Activated CD8-positive, alpha-beta memory T cell treated with anti-CD3 and anti-CD28 coated beads for 1 hour (primary cell): ENCODE measurements at places on chromosomes 4 and X.

DNA sequence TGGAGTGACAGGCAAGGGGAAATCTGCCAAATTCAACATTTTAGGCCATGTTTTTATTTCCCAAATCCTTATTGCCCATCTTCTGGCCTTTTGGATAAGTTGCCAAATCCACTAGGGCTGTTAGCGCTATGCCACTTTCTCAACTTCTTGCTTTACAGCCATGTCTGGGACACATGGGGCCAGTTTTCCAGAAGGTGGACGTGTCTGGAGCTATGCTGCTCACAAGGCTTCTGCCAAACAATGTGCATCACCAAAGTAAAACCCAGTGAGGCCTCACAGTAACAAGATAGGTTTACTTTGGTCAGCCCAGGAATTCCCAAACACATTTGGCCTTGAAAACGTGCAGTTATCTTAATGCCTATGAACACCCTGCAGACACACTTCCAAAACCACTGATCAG, 142.9 kb downstream of the MID1 start:
- DNase-seq = no peak

GRCh38 chr4:140136509-140136908, 17.5 kb downstream of the MAML3 start:
- DNase-seq = no peak

DNA sequence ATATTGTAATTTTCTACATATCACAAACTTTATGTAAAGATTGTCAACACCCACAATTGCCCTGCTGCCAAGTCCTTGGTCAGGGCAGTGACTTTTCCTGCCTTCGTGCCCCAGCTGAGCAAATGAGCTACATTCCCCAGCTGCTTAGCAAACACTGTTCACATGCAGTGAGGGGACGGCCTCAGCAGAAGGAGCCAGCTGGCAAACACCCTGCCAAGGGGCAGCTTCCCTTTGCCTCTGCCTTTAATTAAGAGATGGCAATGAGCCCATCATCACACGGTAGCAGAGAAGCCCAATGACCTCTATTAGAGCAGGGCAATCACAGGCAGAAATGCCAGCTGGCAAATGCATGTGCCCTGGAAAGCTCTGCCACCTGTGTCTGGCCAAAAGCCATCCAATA, 253.4 kb downstream of the EPHA5 start:
- DNase-seq = no peak

- no peak for DNase-seq
These were observed 673.3 kb downstream of the GALNTL6 start for GRCh38 chr4:172486531-172486930.

DNA sequence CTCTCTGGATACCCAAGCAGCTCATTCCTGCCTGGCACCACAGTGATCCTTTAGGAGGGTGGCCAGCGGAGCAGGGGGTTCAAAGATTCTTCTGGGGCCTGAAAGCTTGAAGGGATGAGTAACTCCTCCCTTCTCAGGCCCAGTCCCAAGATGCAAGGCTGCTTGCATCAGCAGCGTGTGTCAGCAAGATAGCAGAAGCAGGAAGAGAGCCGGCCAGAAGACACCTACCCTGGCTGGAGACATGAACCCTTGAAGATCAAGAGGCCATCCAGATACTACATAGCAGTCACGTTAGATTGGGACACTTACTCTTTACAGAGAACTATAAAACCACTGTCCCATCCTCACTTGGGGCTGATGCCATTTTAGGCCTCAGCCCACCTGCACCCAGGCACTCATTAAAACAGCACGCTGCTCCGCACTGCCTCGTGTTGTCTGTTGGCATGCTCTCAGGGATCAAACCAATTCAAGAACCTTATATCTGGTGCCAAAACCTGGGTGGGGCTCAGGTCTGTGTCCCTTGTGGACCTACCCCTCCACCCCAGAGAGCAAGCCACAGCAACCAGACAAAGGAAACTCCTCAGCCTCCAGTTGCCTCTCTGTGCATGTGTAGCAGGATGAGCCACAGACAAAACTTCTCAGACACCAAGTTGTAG, 6.5 kb downstream of the UGT2B17 start:
- no peak for DNase-seq

GRCh38 chr4:10460313-10461047, 3.3 kb upstream of the ZNF518B start:
- no peak for DNase-seq

DNA sequence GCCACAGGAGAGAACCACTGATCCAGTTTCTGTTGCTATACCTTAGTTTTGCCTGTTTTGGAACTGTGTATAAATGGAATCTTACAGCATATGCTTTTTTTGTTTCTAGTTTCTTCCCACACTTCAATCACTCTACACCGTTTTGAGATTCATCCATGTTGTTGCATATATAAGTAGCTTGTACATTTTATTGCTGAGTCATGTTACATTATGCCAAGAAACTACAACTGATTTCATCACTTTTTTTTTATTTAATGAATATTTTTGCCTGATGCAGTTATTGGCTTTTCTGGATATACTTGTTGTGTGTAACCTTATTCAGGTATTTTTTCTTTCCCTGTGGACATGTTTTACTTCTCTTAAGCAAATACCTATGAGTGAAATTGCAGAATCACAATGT, 1135.9 kb downstream of the RAPGEF2 start:
- DNase-seq = no peak

DNA sequence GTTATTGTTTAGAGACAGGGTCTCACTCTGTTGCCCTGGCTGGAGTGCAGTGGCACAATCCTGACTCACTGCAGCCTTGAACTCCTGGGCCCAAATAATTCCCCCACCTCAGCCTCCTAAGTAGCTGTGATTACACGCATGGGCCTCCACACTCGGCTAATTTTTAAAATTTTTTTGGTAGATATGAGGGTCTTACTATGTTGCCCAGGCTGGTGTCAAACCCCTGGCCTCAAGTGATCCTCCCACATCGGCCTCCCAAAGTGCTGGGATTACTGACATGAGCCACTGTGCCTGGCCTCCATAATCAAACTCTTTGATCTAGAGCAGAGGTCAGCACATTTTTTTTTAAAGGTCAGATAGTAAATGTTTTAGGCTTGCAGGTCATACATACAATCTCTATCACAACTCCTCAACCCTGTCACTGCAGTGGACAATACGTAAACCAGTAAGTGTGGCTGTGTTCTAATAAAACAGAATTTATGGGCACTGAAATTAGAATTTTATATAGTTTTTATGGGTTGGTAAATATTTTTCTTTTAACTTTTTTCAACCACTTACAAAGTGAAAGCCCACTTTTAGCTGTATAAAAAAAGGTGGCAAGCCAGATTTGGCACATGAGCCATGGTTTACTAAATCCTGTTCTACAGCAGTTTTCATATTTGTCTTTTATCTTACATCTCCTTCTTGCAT, 105.1 kb upstream of the RAPGEF2 start:
- no peak for DNase-seq

DNA sequence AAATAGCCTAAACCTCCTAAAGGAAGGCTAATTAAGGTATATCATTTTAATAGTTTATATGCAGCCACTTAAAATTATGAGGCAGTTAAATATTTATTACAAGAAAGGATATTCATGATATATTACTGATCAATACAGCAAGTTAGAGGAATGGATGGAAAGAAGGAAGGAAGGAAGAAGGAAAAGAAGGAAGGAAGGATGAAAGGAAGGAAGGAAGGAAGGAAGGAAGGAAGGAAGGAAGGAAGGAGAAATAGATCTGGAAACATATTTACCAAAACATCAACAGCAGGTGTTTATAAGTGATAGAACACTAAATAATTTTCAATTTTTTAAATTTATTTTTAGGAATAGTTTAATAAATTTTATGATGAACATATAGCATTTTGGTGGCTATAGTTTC, 17.5 kb downstream of the SLC7A11 start:
- no peak for DNase-seq

- DNase-seq = no peak
These were observed 48.6 kb upstream of the ERVMER34-1 start for GRCh38 chr4:52799813-52800212.

DNA sequence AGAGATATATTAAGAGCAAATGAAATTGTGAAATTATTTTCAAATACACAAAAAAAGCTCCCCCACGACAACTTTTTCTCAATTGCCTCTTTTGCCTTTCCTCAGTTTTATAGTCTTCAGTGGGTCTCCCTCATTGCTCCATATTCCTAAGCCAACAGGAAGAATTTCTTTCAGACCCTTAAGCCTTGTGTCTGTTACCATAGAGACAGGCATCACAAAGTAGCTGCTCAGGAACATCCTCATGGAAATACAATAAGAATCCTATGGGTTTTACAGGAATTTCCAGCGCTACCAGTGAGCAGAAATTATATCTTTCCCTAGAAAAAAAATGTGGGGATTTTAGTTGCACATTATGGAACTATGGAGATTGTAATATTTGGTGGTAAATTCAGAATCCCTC, 121.9 kb upstream of the DMD start:
- DNase-seq = no peak

- DNase-seq = no peak
These were observed 16.1 kb upstream of the USO1 start for GRCh38 chr4:75708218-75708691.

DNA sequence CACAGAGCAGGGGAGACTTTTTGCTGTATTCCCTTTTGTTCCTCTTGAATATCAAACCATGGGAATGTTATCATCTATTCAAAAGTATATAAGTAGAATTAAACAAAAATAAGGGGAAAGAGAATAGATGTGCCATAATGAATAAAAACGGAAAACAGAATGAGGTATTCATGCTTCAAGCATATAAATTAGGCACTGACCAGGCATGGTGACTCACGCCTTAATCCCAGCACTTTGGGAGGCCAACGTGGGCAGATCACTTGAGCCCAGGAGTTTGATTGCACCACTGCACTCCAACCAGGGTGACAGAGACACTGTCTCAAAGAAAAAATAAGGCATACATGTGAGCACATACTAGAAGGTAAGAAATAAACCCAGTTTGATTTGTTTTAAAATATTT, 16.3 kb upstream of the NEUROG2 start:
- DNase-seq = no peak

- DNase-seq = no peak
These were observed 54.2 kb downstream of the PLAC1 start for GRCh38 chrX:134603806-134604700.

GRCh38 chr4:105150503-105150902, 3.8 kb downstream of the TET2 start:
- no peak for DNase-seq

DNA sequence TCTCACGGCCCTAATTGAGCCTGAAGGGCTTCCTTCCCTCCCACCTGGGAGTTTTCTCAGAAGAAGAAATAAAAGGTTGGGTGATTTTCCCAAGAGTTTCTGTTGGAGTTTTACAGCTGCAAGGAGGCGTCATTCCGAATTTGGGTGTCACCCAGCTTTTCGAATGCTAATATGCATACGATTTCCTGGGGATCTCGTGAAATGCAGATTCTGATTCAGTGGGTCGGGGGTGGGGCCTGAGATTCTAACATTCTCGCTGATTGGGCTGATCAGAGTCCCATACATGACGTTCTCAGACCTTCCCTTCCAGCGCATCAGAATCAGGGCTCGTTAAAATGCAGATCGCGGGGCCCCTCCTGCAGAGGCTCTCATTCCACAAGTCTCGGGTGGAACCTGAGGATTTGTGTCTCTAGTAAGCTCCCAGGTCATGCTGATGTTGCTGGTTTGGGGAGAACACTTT, 125.8 kb upstream of the STX18 start:
- no peak for DNase-seq

DNA sequence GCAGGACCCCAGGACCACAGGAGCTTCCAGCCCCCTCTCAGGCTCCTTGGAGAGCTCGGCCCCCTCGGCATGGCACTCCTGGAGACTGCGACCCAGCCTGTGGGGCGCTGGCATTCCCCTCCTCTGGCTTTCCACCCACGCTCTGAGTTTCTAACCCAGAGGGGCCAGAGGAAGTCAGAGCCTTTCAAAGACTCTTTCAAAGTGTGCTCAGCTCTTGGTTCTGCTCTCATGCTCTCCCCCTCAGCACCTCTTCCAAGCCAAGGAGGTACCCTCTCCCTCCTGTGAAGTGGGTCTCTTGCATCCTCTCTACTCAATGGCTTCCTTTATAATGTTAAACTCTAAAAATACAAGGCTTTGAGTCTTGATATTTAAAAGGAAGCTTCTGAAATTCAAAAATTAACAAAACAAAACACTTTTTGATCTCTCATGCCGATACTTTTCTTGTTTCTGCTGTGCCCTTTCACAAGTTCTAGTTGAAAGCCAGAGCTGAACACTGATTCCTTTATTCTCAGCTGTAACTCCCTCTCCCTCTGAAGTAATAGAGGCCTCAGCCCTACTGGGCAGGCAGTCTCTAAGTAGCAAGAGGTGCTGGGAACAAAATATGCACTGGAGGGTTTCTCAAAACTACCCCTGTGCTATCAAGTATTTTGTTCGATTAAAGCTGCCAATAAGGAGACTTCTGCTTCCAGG, 82.8 kb downstream of the NAT8L start:
- no peak for DNase-seq

DNA sequence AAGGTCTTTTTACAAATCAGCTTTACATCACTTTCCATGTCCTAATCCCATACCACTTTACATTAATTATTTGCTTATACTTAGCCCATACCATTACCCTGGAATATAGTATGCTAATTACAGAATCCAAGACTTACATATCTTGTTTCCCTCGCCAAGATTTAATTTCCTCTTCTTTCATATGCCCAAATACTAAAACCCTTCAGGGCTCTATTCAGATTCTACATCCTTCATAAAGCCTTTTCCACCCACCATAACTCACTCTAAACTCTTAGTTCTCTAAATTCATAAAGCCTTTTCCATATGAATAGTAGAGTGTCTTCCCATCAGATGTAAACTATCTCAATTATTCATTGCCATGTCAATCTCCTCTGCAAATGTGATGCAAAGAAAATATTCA, 390.7 kb downstream of the STPG2 start:
- DNase-seq = no peak

GRCh38 chr4:155795991-155796390, 37.2 kb downstream of the GUCY1B1 start:
- no peak for DNase-seq

DNA sequence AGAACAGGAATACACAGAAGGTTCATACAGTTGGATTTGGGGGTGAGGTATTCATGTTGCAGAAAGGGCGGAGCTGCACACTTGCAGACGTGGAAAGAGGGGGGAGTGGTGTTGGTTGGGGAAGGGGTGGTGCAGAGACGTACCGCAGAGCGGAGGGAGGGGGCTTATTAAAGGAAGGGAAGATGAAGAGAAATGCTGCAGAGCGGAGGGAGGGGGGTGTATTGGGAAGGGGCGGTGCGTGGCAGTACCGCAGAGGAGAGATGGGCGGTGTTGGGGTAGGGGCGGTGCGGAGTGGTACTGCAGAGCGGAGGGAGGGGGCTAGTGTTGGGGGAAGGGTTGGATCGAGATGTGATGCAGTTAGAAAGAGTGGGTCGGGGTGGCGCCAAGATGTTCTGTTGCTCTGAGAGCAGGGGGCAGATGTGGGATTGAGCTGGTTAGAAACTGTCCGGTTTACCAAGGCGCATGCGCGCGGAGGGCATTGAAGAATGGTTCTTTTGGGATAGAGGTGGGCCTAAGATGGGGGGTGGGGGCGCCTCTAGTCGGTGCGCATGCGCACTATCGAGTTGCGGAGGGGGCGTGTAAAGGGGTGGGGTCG, 900 bp downstream of the TRO start:
- no peak for DNase-seq

DNA sequence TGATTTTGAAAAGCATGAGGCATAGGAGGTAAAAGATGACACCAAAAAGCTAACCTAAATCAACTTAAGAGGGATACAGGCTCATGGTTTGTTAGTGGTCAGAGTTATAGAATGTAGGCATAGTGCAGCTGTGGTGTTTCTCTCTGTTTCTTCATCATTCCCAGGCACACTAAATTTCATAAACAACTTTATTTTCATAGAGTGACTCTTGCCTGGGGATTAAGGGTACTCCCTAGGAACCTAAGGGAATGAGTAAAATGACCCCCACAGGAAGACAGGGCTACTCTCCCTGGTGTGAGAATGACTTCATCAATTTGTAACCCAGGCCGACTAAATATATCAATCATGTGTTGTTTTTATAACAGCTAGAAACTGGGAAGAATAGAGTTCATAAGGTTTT, 11.1 kb downstream of the FABP2 start:
- DNase-seq = no peak
